Stomach (tissue), 19 donors: ENCODE measurements at places on chromosomes 11 and 22. TPM values are rescaled to one million over a fixed set of nuclear protein-coding genes. Genes with fewer than 3 reads are reported as not detected.

Gene MAPK8IP2
- 0.61 TPM for polyA plus RNA-seq

Gene C11orf91
- polyA plus RNA-seq, result not detected

Gene RASSF10
- polyA plus RNA-seq, result 2.9 TPM

Gene OR52I2
- not detected for polyA plus RNA-seq

Gene ABCG4
- not detected for polyA plus RNA-seq

Gene PARVA
- polyA plus RNA-seq, result 18.8 TPM

Gene ROM1
- 5.1 TPM for polyA plus RNA-seq
